Bronchus fibroblast of lung (primary cell): ENCODE measurements at places on chromosomes 1 and 21. TPM values are rescaled to one million over a fixed set of nuclear protein-coding genes. Genes with fewer than 3 reads are reported as not detected.

The CFHR4 gene
- total RNA-seq = not detected in 2 replicates

The UBXN10 gene
- total RNA-seq = under 0.01 TPM in 2 replicates

The CFHR2 gene
- total RNA-seq = not detected in 2 replicates

The COL9A2 gene
- total RNA-seq = 4.9 and 5.6 TPM in 2 replicates

The KRTAP11-1 gene
- not detected in 2 replicates for total RNA-seq

The GBP1 gene
- 13.6 and 14.4 TPM in 2 replicates for total RNA-seq

The TMEM269 gene
- total RNA-seq = under 0.01 TPM in 1 of 2 replicates, not detected in the other

The ASTN1 gene
- total RNA-seq = under 0.01 TPM in 1 of 2 replicates, not detected in the other

The CDC20 gene
- 183 and 220 TPM in 2 replicates for total RNA-seq

The ADAMTSL4 gene
- 23.5 and 25.6 TPM in 2 replicates for total RNA-seq

The POLR3C gene
- total RNA-seq = 34.6 and 35.4 TPM in 2 replicates

The FAM131C gene
- 0.17 and 0.45 TPM in 2 replicates for total RNA-seq

The ASCL5 gene
- total RNA-seq = under 0.01 TPM in 1 of 2 replicates, not detected in the other

The UBE2G2 gene
- 32.4 and 34.8 TPM in 2 replicates for total RNA-seq

The CHIA gene
- total RNA-seq = not detected in 2 replicates

The MROH7 gene
- total RNA-seq = not detected in 2 replicates

The DSCAM gene
- total RNA-seq = under 0.01 TPM in 1 of 2 replicates, not detected in the other

The CD34 gene
- total RNA-seq = under 0.01 TPM in 1 of 2 replicates, not detected in the other
